Bronchial epithelial cell (primary cell): ENCODE measurements at places on chromosomes 13 and 19.

DNA sequence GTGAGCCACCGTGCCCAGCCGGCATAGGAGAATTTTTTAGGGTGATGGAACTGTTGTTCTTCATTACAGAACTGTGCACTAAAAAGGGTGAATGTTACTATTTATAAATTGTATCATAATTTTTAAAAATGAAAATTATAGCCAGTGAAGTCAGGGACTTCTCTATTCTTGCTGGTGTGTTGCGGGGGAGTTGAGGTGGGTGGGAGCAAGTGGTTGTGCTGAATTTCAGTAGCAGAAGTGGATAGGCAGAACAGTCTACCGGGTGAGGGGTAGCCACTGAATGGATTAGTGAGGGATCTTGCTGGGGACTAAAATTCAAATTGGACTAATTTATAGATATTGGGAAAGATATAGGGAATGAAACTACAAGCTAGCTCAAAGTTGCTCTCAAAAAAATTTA lies 74.0 kb downstream of the CAB39L start:
- DNase-seq = no peak

- DNase-seq = no peak
These were observed 61.4 kb downstream of the NALCN start for GRCh38 chr13:101354895-101355294.

DNA sequence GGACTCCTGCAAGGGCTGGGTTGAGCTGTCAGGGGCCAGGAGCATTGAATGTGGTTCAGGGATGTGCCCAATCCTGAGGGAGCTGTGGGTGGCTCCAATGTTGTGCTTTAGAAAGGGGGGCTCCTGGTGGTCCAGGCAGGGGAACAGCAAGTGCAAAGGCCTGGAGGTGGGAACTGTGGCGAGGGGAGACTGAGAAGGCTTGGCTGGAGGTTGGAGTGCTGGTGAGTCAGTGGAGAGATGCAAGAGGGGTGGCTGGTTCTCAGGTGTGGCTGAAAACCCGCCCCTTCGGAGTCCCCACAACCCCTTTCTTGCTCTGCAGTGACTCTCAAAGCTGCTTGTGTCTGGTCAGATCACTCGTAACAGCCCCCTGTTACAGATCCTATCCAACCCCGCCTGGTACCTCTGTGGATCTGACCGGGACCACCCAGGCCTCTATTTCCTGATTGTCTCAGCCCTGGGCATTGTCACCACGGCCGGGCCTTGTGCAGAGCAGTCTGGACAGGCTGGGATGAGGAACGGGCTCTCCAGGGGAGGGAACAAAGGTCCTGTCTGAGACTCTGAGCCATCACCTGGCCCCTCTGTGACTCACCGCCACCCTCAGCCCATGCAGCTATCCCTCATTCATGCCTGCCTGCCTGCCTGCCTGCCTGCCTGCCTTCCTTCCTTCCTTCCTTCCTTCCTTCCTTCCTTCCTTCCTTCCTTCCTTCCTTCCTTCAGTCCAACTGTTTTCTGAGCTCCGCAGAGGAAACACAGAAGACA lies 1.4 kb upstream of the KCNN1 start:
- DNase-seq = no peak

GRCh38 chr13:36528105-36528504 lies 95.8 kb downstream of the CCNA1 start:
- DNase-seq = no peak

DNA sequence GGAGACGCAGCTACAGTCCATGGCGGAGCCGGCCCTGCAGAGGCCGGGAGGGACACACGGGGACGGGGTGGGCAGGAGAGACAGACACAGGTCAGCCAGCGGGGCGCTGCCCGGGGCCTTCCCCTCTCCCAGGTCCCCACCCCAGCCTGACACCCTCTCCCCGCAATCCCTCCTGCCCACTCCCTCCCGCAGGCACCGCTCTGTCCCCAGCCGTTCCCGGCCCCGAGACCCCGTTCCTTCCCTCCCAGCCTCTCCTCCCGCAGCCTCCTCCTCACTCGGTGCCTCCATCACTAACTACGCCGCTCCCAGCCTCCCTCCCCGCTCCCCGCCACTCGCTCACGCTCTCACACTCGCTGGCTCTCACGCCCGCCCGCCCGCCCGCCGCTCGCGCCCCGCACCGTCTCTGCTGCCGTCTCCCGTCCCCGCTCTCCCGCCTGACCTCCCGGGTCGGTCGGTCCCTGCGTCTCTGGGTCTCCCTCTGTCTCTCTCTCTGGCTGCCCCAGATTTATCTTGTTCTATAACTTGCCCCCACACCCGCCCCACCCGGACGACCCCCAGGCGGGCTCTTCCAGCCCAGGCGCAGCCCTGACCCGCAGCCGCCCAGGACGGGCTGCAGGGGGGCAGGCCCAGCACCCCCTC lies 15.2 kb downstream of the ERFL start:
- no peak for DNase-seq

DNA sequence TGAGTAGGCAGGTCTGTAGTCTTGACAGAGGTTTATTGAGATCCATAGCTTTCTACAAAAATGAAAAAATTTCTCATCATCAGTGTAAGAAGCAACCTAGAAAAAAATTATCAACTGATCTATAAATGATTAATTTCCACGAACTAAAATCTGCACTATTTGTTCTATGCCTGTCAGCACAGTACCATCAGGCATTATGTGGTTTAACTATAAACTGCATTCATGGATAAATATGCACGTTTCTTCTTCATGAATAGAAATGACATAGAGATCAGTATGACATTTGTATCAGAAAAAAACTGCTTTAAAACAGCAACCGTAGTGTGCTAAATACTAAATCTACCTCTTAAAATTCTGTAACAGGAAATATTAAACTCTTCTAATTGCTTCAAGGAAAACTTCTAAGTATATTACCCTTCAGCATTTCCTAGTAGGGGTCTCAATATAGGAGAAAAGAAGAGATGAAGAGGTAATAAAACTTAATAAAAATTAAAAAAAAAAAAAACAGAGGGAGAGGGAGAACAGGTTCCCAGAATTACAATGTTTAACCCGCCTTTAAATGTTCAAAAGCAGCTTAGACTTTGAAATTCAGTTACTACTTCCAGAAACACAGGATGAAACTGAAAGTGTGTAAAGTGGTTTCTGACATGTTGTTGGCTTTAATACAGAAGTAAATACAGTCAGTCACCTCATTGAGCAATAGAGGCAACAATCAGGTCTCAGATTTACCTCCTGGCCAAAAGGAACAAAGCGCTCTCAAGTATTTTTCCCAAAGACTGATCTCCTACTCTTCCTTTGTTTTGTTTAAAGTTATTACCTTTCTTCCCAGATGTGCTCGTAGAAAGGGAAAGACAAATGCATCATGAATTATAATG lies 144.4 kb downstream of the DIAPH3 start:
- peak; percentile 73 for DNase-seq

GRCh38 chr13:109545931-109546330 lies 240.5 kb downstream of the IRS2 start:
- no peak for DNase-seq

GRCh38 chr13:24097667-24098066 lies 62.9 kb upstream of the SPATA13 start:
- DNase-seq = no peak

DNA sequence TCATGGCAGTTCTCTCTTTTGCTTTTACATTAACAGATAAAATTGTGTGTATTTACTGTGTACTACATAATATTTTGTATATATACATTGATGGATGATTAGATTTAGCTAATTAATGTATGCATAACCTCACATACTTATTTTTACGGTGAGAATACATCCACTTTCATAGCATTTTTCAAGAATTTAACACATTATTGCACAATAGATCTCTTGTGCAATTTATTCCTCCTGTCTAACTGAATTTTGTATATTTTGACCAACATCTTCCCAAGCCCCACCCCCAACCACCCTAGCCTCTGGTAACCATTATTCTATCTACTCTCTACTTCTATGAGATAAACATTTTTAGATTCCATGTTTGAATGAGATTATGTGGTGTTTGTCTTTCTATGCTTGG lies 194.7 kb downstream of the RBM26 start:
- DNase-seq = no peak

- DNase-seq = peak; percentile 0
These were observed 2859.0 kb upstream of the PCDH20 start for GRCh38 chr13:64274481-64275217.

DNA sequence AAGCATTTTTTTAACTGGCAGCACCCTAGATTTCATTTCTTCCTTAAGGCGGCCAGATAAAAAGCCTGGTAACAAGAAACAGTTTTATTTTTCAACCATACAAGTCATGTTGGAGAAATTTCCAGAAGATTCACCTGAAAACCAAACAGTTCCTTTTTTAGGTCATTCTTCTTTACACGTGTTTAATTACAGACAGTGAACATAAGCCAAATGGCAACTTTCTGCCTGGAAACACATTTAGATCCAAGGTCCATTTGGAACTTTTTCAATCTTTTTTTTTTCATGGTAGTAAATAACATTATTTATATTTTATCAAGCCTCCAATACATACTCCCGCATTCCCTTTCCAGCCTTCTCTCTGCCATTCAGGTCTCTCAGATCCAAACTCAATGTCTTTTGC lies 886.1 kb upstream of the MIR17HG start:
- DNase-seq = no peak

GRCh38 chr19:33499671-33500506 lies 21.7 kb downstream of the PEPD start:
- DNase-seq = no peak

- no peak for DNase-seq
These were observed 348.5 kb upstream of the ARGLU1 start for GRCh38 chr13:106916329-106916976.

- no peak for DNase-seq
These were observed 139.3 kb downstream of the PCDH9 start for GRCh38 chr13:67090856-67091255.

- DNase-seq = peak; percentile 39
These were observed 16.2 kb downstream of the CCDC97 start for GRCh38 chr19:41325947-41326706.

- peak; percentile 15 for DNase-seq
These were observed 45.7 kb downstream of the NAA16 start for GRCh38 chr13:41356786-41357185.

GRCh38 chr13:77381059-77381458 lies 54.2 kb upstream of the MYCBP2 start:
- DNase-seq = no peak
